Ecto neural progenitor cell (in vitro differentiated cells): ENCODE measurements at places on chromosomes 2 and 18.
A peak's percentile ranks its signal among the peaks of the same experiment; 100 is the strongest.

DNA sequence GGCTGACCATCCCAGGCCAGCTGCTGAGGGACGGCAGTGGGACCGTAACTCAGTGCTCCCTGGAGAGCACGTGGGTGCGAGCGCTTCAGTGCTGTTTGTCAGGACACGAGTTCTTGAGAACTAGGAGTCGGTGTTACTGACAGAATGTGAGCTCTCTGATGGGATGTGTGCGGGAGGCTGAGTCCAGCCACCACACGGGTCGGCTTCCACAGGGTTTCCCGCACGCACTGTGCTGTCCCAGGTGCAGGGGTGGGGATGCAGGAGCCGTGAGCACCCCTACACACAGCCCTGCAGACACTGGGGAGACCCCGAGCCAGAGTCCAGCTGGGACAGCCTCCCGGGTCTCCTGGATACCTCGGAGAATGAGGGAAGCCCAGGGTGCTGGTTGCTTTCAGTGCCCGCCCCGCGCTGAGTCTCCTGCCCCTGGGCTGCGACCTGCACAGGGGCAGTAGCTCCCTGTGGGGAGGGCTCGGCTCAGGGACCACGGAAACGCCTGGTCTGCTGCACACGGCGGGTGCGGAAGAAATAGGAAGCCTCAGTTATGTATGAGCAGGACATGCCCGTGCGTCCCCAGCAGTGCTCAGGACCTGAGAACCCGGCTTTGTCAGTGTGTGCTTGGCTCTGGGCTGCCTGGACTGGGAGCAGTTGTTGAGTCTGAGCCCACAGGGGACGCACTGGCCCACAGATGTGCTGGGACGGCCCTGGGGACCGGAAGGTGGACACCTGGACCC lies 71.2 kb downstream of the KCNG2 start:
- peak; percentile 36 for DNase-seq

DNA sequence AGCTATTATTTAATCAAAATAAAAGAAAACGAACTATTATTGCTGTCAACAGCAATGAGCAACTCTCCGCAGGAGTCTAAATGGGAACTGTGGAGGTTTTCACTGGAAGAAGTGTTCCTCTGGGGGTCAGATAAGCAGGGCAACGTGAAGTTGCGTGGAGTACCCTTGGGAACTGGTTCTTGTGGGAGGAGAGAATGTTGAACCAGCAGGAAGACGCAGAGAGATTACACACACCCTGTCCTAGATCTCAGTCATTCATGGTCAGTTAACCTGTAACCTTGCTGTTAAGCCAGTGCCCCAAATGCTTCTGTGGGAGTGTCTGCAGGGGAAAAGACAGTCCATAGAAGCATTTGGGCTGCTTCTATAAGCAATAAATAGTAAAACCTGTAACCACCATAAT lies 20.4 kb upstream of the CABLES1 start:
- DNase-seq, result no peak

GRCh38 chr18:40099641-40100040 lies 1855.4 kb upstream of the PIK3C3 start:
- DNase-seq, result no peak

GRCh38 chr18:46723856-46724415 lies 32.9 kb downstream of the ST8SIA5 start:
- peak; percentile 27 for DNase-seq

GRCh38 chr2:27347641-27348040 lies 8.9 kb downstream of the GTF3C2 start:
- DNase-seq, result no peak

GRCh38 chr2:217552081-217552480 lies 450.7 kb downstream of the TNS1 start:
- no peak for DNase-seq

- no peak for DNase-seq
These were observed 40.0 kb downstream of the HK2 start for GRCh38 chr2:74873678-74874640.

DNA sequence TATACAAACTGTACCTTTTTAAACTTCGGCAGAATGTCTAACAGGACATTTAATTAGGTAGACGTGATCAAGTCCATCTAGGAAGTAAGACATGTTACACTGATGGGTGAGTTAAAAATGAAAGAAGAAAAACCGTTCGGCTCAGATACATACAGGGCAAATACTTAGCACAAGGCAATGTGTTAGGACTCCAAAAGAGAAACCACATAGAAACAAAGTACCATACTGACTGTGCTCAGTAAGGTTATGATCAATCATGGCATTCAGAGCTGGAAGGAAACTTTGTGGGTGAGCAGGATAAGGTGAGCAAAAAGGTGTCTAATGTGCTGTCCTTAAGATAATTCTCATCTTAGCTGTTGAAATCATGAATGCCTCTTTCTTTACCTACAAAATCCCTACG lies 211.9 kb downstream of the STK39 start:
- no peak for DNase-seq

DNA sequence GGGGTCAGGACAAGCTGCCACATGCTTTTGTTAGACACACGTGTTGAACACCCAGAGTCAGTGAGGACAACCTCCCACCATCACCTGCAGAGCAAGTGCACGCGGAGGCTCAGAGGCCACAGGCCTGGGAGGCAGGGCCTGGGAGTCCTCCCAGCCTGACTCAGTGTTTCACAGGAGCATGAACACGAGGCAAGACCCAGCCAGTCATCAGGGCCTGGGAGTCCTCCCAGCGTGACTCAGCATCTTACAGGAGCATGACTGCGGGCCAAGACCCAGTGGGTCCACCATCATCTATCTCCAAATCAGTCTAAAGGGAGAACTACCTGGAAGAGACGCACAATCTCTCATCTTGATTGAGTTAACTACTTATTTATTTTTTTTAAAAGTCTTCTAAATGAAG lies 112.6 kb upstream of the PXDN start:
- DNase-seq, result no peak

DNA sequence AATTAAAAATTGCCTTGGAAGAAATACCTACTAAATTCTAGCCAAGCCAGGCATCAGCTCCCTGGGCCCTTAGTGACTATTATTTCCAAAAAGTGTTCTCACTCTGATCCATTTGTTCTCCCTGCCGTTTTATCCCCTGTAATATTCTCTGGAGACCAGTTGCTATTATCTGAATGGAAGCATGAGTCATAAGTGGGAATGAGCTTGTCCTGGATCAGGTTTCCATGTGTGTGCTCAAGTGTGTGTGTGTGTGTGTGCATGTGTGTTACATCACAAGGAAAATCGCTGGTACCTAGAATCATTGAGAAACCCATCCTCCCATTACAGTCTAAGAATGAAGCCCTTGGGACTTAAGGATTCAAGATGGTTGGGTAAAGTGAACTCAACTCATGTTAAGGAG lies 130.3 kb upstream of the CXCR4 start:
- no peak for DNase-seq

DNA sequence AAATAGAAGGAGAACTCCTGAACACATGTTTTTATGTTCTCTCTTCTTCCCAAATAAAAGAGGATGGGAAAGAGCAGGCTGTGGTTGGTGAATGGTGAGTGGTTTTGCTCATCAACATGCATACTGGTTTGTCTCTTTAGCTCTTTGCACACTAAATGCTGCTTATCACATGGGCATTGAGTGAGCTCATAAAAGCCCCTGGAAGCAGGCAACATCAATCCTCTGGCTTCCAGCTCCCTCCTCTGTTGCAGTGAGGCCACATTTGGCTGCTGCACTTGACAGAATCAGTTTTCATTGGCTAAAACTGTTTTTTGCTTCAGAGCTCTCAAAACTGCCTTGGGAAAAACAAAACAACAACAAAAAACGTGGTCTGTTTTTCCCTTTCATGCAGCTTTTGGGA lies 1308.2 kb upstream of the NRXN1 start:
- DNase-seq, result peak; percentile 47

- peak; percentile 58 for DNase-seq
These were observed 109.1 kb upstream of the OTOS start for GRCh38 chr2:240249423-240250149.

DNA sequence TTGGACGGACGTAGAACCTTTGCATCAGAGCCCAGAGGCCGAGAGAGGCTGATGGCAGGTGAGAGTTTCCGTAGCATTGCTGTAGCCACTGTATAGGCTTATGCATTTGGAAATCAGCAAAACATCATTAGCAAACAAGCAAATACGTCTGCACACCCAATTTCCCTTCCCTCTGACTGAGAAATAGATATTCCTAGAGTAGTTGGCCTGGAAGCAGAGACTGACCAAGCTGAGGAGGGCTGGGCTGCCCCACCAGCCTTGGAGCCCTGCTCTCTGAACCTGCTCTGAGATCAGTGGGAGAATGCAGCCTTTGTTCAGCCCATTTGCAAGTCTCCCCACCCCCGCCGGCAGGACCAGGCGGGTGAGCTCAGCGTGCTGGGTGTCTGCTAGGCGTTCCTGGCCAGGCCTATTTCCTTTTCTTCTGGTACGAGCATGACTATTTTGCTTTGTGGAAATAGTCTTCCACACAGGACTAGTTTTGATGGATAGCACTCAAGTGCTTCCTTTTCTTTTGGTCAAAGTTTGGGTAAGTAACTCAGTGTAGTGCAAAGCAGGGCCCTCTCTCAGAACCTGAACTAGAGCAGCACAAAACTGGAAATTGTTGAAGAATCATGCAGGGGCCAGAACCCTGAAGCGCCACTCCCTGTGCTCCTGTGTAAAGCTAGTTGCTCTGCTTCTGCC lies 21.9 kb upstream of the RNF149 start:
- peak; percentile 67 for DNase-seq

DNA sequence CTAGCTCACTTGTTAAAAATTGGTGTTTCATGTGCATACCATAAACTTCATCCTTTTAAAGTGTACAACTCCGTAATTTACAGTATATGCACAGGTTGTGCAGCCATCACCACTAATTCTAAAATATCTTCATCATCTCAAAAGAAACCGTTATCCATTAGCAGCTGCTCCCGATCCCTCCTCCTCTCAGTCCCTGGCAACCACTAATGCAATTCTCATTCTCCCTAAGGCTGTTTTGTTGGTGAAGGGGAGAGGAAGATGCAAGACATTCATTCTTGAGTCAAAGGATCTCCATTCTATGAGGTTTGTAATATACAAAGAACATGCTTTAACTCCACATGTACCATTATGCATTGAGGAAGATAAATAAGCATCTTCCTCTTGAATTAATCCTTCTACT lies 48.6 kb downstream of the RNU4ATAC start:
- no peak for DNase-seq

DNA sequence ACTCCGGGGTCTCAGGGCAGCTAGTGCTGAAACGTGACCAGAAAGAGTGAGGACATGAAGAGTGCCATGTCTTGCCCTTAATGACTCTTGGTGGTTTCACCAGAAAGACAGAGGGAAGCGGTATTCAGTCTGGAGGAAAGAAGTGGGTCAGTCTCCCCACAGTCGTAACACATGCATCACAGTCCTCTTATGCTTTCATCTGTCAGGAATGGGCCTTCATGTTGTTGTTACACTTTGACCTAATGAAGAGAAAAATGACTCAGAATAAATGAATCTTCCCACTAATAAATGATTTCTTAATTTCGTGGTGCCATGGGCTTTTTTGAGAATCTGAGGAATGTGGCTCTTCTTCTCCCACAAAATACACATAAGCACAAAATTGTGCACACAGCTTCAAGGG lies 103.2 kb downstream of the SLC8A1 start:
- DNase-seq, result no peak

- no peak for DNase-seq
These were observed 18.0 kb downstream of the RAPGEF4 start for GRCh38 chr2:172753610-172754009.

DNA sequence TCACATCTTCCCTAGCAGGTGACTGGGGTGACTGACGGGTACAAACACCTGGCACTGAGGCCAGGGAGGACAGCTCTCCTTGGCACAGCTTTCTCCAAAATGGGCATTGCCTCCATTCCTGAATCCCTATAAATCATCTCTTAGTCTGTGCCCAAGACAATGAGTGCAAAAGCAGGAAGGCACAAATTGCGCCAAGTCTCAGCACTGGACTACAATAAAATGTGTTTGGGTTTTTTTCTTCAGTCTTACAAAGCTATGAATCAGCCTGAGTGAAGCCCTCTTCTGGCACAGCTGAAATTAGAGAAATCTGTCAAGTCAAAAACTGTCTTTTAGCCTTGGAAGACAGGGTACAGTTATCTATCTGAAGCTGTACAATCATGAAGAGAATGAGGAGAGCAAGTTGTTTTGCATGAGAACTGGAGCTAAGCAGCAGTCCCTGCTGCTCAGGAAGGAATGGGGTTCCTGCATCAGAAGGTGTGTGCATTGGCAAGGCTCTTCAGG lies 90.8 kb downstream of the EPB41L3 start:
- DNase-seq, result no peak

- no peak for DNase-seq
These were observed 77.6 kb downstream of the AP1S3 start for GRCh38 chr2:223759569-223760430.

GRCh38 chr2:131105950-131106801 lies 1.0 kb downstream of the PLEKHB2 start:
- peak; percentile 46 for DNase-seq

GRCh38 chr2:193810533-193810932 lies 1615.8 kb upstream of the TMEFF2 start:
- DNase-seq, result no peak

GRCh38 chr18:63867368-63868125 lies 20.0 kb upstream of the SERPINB2 start:
- DNase-seq, result no peak

DNA sequence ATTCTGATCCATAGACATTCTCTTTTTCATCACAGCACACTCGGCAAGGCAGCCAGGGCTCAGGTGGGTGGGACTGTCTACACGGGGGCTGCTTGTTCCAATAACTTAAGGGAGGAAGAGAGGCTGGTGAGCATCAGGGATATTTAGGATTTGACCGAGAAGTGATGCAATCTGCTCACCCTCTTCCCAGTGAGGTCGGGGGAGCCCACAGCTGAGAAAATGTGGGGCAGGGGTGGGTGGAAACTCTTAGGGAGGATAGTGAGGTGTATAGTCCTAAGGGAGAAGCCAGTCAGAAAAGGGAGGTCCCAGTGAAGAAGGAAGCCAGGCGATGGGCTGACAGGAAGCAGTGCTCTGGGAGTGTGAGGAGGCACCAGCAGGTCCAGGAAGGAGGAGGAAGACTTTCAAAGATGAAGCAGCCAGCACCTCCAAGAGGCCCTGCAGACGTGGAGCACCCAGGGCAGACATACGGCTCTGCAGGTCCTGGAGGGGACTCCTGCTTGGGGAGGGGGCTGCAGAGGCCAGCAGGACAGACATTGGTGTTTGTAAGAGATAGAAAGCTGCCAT lies 76.8 kb downstream of the GYPC start:
- DNase-seq, result no peak
